ENCODE measurements at places on chromosomes 11 and 22.

- DNase-seq, result no peak
These were observed 334.5 kb downstream of the TTC28 start for GRCh38 chr22:28344918-28345703.

GRCh38 chr11:129657866-129658525, 157.7 kb upstream of the TMEM45B start:
- no peak for DNase-seq

DNA sequence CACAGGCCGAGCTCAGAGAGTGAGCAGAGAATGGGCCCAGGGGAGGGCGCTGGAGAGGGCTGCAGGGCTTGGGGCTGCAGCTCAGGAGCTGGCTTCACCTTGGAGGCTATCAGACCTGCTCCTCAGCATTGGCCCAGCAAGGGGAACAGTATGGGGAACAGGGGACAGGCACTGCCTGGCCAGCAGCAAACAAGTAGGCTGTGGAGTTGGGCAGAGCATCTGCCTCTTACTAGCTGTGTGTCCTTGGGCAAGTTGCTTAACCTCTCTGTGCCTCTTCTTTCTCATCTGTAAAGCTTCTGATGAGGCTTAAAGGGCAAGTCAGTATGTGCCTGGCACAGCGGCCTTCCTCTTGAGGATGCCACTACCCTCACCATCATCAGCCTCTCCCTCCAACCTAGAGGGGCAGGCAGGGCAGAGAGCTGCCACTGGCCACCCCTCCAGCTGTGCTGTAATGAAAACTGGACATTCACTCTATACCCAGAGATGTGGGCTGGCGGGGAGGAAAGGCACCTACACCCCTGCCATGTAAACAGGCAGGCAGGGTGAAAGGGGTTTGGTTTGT, 7.5 kb upstream of the CDKN1C start:
- no peak for DNase-seq

GRCh38 chr22:48249713-48250268, 1487.3 kb downstream of the TBC1D22A start:
- no peak for DNase-seq

DNA sequence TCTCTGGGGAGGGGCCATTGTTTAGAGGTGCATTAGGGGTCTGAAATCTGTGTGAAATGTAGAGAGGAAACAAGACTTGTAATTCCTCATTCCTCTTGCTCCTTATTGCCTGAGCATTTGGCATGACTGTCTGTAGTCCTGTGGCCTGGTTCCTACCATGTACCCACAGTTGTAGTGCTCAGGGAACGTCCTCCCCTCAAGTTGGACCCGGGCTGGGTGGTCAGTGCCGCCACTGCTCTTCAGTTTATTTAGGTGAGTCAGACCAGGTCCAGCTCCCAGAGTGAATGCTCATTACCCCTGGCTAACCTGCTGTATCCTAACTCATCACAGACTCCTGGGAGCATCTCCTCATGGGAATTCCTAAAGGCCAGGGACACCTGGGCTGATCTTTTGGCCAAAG, 139.8 kb downstream of the GRIK4 start:
- no peak for DNase-seq

- peak; percentile 27 for DNase-seq
These were observed 2.7 kb downstream of the RBM14 start for GRCh38 chr11:66619080-66619554.

GRCh38 chr11:120645639-120646038, 134.1 kb downstream of the GRIK4 start:
- no peak for DNase-seq

- DNase-seq, result no peak
These were observed 66.9 kb downstream of the LRRC4C start for GRCh38 chr11:41392596-41392995.

DNA sequence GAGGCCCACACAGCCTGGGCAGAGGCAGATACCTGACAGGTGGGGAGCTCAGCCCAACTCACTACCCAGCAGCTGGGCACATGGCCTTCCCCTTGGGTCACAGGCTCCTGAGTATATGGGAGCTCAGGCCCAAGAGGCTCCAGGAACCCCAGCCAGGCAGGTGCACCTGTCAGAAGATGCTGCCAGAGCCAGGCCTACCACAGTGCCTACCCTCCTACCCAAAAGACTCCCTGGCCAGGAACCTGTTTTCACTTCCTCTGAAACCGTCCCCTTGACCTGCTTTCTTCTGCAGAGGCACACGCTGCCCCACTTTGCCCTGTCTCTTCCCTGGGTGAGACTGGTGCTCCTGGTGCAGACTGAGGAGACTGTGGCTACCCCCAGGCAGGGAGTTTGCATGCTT, 2.9 kb downstream of the CHID1 start:
- no peak for DNase-seq

GRCh38 chr11:117929142-117929915, at the start of gene TMPRSS13:
Gene TMPRSS13, minus strand, starts transcription at chr11:117929402. Its CDS starts 95 bp downstream, at chr11:117929307.
- no peak for DNase-seq

GRCh38 chr11:10478574-10479550, 23.8 kb downstream of the AMPD3 start:
- DNase-seq, result no peak

DNA sequence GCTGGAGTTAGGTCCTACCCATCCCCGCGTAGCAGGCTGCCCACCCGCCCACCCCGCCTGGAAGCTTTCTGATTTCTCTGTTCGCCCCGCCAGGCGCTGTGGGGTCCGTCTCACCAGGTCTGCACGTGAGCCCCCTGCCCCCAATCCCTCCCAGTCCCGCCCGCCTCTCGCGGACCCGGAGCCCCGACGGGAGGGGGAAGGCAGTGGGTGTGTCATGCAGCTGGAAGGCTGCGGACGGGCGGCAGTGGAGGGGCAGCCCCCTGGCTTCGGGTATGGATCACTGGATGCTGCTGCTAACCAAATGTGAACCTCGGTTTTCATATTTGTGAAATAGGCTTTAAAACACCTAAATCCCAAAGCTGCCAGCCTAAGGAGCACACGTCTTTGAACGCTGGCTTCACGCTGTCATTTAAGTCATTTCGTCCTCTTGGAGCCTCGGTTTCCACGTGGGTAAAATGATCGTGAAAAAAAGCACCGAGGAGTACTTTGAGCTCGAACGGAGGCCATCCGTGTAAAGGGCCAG, 568 bp upstream of the BIK start:
- DNase-seq, result no peak

GRCh38 chr11:65442842-65443331, 20.3 kb downstream of the NEAT1 start:
- DNase-seq, result no peak

- no peak for DNase-seq
These were observed 16.2 kb downstream of the SC5D start for GRCh38 chr11:121308816-121309215.

GRCh38 chr11:44862558-44863101, 88.1 kb downstream of the TP53I11 start:
- DNase-seq, result no peak

DNA sequence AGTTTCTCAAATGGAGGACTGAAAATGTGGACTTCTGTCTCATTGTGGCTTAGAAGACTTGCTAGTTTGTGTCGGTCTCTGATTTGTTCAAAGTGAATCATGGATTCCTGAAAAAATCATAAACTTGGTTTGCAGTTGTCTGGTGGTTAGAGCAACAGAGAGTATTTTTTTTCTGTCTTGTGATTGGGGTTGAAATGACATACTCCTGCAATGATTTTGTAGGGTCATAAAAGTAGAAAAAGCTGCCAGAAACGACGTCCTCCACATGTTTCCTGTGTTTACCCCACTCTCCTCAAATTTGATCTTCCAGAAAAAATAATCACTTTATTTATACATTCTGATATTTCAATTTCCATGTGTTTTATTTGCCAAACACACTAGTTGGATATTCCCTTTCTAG, 219.2 kb upstream of the PGR start:
- DNase-seq, result no peak

- DNase-seq, result no peak
These were observed 29.6 kb upstream of the MAPK1 start for GRCh38 chr22:21896951-21897513.

- DNase-seq, result no peak
These were observed 955.5 kb upstream of the CHORDC1 start for GRCh38 chr11:91178366-91178765.

- DNase-seq, result no peak
These were observed 30.6 kb upstream of the RAB1B start for GRCh38 chr11:66237867-66238266.

DNA sequence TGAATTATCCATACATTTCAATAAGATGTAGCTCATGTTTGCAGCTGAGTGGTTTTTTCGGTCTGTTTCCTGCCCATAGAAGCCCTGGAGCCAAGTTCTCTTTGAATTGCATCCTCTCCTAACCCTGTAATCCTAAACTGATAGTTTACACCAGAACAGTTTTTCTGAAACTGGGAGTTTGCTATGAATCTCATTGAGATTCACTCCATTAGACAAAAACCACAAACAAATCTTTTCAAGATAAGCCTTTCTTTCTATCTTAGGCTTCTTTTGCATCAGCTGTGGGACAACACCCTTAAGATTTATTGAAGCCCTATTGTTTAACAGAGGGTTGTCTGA, 324.8 kb downstream of the DYNC2H1 start:
- no peak for DNase-seq

DNA sequence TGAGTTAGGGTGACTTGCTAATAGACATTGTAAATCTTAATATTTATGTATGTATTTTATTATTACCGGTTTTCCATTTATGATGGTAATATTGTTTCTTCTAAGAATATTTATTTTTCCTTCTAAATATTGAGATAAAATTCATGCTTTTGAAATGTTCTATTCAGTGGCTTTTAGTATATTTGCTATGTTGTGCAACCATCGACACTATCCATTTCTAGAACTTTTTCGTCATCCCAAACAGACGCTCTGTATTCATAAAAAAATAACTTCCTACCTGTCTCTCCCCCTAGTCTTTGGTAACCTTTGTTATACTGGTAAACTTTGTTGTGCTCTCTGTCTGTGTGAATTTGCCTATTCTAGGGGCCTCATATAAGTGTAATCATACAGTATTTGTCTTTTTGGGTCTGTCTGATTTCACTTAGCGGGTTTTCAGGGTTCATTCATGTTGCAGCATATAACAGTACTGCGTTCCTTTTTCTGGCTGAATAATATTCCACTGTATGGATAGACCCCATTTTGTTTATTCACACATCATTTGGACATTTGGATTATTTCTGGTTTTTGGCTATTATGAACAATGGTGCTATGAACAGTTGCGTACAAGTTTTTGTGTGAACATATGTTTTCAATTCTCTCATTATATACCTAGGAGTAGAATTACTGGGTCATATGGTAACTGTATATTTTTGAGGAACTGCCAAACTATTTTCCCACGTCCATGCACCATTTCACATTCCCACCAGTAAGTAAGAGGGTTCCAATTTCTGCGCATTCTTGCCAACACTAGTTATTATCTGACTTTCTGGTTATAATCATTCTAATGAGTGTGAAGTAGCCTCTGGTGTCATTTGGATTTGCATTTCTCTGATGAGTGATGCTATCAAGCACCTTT, 15.9 kb downstream of the NEAT1 start:
- no peak for DNase-seq

DNA sequence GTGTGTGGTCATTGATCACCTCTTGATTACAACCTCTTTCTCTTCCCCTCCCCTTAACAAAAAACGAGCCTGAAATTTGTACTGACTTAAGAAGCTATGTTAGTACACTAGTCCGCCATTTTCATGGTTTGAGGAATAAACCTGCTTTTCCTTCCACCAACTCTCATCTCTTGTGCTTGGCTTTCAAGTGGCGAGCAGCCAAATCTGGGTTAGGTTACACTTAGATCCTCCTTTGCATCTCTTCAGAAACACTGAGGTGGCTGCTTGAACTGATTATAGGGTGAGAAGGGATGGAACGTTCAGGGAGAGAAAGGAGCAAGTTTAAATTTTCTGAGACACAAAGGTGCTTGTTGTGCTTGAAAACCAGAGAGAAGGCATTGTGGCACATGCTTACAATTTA, 2171.4 kb downstream of the LRRC4C start:
- no peak for DNase-seq

DNA sequence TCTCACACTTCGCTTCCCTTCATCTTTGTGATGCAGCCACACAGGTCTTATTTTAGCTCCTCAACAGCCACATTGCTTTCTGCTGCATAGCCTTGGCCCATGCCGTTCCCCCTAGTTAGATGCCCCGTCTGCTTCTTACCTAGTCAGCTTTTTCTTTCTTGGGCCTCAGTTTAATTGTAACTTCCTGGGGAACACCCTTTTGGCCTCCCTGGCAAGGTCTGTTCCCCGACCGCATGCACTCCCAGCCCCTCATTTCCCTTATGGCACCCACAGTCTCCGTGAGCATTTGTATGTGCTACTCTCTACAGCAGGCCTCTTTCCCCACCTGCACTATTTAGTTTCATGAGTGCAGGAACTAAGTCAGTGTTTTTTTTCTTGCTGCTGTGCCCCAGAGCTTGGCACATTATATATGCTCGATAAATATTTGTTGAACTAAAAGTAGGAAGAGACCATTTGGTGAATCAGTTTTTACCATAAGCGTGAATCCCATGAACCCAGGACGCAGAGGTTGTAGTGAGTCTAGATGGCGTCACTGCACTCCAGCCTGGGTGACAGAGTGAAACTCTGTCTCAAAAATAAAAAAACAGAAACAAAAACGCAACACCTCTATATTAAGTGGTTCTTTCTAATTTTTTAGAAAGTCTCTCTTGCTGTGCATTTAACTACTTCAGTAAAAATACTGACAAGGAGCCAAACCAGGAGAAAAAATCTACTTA, 38.5 kb downstream of the TNRC6B start:
- no peak for DNase-seq

GRCh38 chr11:61487342-61488025, 21.1 kb upstream of the LRRC10B start:
- no peak for DNase-seq

DNA sequence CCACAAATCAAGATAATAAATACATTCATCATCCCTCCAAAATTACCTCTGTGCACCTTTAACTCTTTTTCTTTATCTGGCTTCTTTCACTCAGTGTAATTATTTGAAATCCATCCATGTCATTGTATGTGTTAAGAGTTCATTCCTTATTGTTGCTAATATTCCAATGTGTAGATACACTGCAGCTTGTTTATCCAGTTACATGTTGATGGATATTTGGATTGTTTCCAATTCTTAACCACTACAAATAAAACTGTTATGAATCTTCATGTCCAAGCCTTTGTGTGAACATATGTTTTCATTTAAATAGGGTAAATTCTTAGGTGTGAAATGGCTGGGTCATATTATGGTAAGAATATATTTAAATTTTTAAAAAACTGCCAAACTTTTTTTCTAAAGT, 323.3 kb upstream of the NCAM1 start:
- DNase-seq, result no peak
